Hepatocyte (in vitro differentiated cells): ENCODE measurements at places on chromosomes 7 and 10. TPM values are rescaled to one million over a fixed set of nuclear protein-coding genes. Genes with fewer than 3 reads are reported as not detected.

DNA sequence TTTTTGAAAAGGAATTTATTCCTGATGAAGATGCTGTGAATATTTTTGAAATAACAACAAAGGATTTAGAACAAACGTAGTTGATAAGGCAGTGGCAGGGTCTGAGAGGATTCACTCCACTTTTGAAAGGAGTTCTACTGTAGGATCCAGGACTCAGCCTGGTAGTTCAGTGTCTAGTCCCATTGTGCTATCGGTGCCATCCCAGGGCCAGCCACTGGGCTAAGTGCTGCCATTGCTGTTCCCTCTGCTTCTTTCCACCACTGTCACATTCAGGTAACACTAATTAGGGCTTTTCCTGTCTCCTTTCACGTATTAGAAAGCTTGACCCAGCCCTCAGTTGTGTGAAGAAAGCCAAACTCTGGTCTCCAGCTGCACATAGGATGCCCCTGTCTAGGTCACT, 177.3 kb downstream of the TEX36 start:
- no peaks in the 10 kb centered on the region for H3K27me3 ChIP-seq
- no peaks in the 10 kb centered on the region for H3K36me3 ChIP-seq
- DNase-seq = no peak
- H3K4me3 ChIP-seq = no peak overlapping the region
- H3K4me1 ChIP-seq = no peaks in the 10 kb centered on the region

- no peak for DNase-seq
- no peaks in the 10 kb centered on the region for H3K4me1 ChIP-seq
- no peak overlapping the region for H3K4me3 ChIP-seq
- H3K27me3 ChIP-seq = no peaks in the 10 kb centered on the region
- no peaks in the 10 kb centered on the region for H3K36me3 ChIP-seq
- H3K27ac ChIP-seq = no peak overlapping the region
Observed at GRCh38 chr7:147539685-147540084, 1050.9 kb upstream of the C7orf33 start.

VPS37D gene
- 4.3 and 5.6 TPM in 2 replicates for total RNA-seq

COL1A2 gene
- total RNA-seq = 1,011 and 1,836 TPM in 2 replicates

PNLIP gene
- total RNA-seq = 0.13 TPM in 1 of 2 replicates, not detected in the other

ZCWPW1 gene
- 1.8 and 2.2 TPM in 2 replicates for total RNA-seq
